ENCODE measurements at places on chromosomes 2 and 18.

DNA sequence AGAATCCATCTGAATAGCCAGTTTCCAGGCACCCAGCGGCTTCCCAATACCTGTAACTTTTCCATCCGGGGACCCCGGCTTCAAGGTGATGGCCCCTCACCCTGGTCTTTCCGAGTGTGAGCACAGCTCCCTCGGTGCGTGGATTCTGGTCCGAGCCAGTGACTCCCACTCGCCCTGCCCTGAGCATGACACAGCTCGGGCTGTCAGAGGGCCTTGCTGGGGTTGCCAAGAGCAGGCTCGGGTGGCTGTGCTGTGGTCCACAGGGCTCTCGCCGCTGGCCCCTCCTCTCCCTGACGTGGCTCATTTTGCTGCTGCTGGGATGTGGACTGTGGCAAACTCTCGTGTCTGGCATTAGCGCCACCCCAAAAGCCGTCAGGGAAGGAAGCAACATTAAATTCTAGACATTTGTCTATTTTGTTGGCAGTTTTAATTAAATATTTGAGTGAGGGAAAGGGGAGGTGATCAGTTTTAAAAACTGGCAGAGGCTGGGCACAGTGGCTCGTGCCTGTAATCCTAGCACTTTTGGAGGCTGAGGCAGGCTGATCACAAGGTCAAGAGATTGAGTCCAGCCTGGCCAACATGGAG is 5.6 kb upstream of the ESPNL start:
- DNase-seq: no peak

DNA sequence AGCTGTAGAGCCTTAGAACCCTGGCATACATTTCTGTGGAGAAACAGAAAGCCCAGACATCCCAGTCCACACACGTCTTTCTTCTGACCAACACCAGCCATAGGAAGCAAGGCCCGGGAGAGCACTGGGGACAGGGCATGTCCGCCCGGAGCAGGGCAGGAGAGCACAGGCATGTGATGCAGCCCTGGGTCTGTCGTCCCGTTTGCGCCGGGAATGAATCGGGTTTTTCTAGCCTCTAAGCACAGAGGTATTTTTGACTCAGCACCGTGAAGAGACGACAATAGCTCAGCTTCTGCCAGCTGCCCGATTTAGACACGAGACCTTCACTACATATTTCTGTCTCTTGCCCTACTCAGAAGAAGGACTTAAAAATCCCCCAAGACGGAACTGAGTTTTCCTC is 7.3 kb upstream of the AMMECR1L start:
- DNase-seq: no peak

GRCh38 chr18:76419811-76420210 is 75.2 kb downstream of the ZNF516 start:
- no peak for DNase-seq

DNA sequence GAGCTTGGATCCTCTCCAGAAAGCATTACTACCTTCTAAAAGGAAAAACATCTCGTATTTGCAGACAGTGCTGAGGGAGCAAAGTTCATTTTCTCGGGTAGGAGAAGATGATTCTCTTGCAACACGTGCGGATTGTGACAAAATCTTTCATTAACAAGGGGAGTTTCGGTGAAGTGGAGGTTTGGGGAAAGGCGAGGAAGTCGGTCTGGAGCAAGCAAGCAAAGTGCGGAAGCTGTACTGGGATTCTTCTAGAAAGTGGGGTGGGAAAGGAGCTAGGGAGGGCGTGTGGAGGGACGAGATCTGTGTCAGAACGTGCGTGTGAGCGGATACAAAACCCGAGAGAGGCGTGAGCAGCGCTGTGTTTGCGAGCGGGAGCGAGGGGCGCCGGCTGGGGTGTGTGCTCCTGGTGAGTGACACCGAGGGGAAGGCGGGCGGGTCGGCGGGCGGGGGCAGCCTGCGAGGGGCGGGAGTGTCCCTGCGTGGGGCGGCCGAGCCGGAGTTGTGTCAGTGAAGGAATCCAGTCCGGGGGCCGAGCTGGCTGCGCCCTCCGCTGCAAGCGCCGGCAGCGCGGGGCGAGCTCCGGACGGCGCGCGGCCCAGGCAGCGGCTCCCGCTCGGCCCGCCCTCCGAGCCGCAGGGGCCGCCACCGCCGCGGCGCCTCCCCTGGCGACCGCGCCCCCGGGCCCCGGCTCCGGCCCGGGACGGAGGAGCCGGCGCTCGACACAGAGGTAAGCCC is at the start of gene SPATS2L:
SPATS2L (plus strand) TSS at position 498 of the 735 bp plus-strand sequence. CDS start 82,552 bp downstream, outside the sequence.
- DNase-seq: peak; percentile 84

DNA sequence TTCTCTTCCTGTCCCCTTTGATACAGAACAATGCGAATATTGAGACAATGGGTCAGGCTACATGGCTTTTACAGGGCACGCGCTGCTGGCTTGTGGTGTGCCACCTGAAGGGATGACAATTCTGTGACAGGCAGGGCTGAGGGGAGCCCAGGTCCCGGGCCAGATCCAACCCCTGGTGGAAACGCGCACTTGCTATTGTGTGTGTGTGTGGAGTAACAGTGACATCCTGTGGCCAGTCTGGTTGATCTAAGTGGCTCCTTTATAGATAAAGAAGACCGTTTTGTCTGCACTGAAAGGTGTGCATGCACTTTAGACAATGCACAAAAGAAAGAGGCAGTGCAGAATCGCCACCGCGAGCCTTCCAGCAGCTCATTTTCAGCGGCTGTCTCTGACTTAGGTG is 273.6 kb downstream of the HRH4 start:
- DNase-seq: peak; percentile 91

DNA sequence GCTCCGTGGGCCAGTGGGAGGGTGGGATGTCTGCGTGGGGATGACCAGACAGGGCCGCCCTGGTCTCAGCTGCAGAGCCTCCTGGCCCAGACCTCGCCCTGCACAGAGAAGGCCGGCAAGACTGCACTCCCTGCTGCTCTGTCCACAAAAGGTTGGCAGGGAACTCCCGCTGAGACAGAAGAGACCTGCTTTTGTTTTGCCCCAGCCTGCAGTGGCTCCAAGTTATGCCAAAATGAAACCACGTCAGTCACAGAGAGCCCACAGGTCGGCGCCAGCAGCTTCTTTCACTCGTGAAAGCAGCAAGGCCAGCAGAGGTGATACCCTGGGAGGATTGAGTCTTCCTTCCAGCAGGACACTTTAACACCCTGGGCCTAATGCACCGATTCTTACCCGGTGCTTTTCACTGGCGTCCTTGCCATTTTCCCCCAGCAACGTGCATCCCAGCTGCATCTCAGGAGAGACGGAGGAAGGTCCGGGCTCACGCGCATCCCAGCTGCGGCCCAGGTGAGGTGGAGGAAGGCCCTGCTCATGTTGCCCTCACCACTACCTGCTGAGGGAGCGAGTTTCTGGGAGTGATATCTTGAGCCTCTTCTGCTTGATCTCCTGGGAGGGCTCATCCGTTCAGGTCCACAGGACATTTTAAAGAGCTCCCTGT is 22.1 kb upstream of the CTDP1 start:
- no peak for DNase-seq

DNA sequence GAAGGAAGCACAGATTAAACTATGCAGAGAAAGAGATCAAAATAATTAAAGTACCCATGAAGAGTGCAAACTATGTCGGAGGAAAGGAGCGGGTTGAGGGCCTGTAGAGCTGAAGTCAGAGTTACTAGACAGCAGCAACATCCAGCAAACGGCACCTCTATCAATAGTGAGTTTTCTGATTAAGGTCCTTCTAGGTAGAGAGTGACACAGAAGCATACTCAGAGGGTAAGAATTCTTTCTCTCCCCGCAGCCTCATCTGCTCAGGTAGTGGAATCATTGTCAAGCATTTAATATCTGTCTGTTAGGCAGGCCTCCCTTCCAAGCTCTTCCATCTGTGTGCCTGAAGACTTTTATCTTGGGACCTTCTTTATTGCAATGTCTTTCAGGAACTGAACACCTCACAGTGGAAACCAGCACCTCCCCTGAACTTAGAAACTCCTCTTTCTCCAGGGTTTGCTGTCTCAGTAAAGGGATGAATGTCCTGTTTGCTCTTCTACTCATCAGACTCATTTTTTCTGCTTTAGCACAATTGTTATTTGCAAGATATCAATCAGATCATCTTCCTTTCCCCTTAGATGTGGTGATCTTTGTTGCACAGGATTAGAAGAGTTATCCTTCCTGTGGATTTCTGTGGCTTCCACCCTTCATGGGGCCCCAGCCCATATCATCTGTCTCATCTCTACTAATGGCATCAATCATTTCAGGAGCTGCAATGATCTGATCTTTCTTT is 28.8 kb downstream of the SP140 start:
- no peak for DNase-seq

DNA sequence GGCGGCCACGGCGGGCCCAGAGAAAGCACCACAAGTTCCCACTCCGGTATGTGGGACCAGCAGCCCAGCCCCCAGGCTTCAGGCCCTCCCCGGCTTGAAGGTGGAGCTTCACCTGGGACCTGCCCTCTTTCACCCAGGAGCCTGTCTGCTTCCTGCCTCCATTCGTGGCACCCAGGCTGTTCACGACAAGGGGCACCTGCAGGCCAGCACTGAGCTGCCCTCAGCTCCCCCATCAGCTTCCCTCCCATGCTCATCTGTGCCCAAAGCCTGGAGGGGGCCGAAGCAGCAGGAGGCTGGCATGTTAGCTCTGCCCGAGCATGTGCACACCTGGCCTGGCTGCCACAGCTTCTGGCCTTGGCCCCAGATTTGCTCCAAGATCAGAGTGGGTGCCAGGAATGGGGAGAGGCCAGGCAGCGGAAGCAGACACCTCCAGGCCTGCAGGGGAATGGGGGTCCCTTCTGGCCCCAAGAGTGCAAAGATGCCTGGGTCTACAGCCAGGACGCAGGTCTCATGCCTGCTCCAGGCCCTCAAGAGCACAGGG is 312.4 kb upstream of the SYT4 start:
- DNase-seq: no peak

DNA sequence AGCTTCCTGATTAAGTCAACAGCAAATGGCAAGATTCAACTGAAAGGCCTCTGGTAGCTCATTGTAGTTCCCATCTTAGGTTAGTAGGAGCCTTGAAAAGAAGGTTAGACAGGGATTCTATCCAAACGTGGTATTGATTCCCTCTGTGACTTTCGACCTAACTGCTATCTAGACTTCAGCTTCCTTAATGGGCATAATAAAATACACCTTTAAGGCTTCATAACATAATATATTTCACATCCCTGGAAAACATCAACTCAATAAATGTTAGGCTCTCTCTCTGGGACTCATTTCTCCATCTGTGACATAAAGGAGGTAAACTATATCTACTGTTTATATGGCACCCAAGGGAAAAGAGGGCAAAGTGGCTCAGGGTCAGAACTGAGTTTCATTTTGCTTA is 60.9 kb downstream of the STK39 start:
- no peak for DNase-seq

- DNase-seq: peak; percentile 41
Observed at GRCh38 chr2:200408428-200409316, 101.2 kb downstream of the KCTD18 start.

GRCh38 chr18:52140986-52141385 is 199.0 kb upstream of the DCC start:
- DNase-seq: peak; percentile 44

- DNase-seq: peak; percentile 52
Observed at GRCh38 chr2:16522031-16522831, 143.4 kb downstream of the CYRIA start.

- DNase-seq: peak; percentile 74
Observed at GRCh38 chr2:23550553-23550952, 165.6 kb downstream of the KLHL29 start.

GRCh38 chr18:26697186-26697884 is 149.0 kb upstream of the KCTD1 start:
- DNase-seq: no peak

- peak; percentile 48 for DNase-seq
Observed at GRCh38 chr2:136613096-136613495, 152.2 kb upstream of the THSD7B start.

- no peak for DNase-seq
Observed at GRCh38 chr2:205543262-205543843, 138.9 kb upstream of the NRP2 start.

GRCh38 chr2:44005846-44006245 is 10.1 kb upstream of the LRPPRC start:
- no peak for DNase-seq

DNA sequence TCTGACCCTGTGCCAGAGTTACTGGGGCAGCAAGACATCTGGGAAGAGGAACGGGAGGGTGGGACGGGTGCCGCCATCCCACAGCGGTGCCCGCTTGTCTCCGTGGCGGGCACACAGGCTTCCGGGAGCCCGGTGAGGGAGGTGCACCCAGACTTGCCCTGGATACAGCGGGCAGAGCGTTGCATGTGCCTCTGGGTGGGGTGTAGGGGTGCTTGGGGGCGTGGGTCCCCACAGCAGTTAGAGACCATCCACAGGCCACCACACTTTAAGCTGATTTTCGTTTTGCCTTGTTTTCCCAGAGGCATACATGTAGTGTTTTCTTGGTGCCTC is 45.1 kb downstream of the SH3BP4 start:
- DNase-seq: no peak

GRCh38 chr2:158478816-158479215 is 22.1 kb downstream of the PKP4 start:
- DNase-seq: no peak

GRCh38 chr2:232088771-232089170 is 127.3 kb downstream of the DIS3L2 start:
- DNase-seq: peak; percentile 43

DNA sequence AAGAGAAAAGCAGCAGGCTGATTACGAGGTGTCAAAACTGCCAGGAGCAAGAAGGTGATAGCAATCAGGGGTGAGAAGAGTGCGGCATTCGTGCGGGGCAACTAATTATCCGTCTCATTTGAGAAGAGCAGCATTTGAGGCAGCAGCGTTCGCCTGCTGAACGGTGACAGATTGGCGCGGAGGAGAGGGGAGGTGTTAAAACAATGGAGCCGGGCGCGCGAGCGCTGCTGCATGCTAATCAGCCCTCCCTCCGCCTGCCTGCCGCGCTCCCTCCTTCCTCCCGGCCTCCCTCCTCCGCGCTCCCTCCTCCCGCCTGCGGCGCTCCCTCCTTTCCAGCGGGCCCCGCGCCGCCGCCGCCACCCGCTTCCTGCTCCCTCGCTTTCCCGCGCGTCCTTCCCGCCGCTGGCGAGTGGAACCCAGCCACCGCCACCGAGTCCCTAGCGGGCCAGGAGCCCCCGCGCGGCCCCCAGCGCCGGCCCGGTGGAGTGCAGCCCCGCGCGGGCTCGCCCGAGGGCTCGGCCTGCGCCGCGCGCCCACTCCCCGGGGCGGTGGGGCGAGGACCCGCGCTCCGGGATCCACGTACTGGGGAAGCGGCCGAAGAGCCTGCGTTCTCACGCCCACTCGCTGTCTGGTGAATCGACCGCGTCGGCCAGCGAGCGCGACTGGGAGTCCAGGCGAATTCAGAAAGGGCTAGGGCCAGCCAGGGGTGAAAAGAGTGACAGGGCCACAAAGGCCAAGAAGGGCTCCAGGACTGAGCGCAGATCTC is 69.5 kb upstream of the PSMD14 start:
- peak; percentile 93 for DNase-seq

All from brain (organoid and tissue), 16 donors.